ENCODE measurements at places on chromosomes 5 and 9.

DNA sequence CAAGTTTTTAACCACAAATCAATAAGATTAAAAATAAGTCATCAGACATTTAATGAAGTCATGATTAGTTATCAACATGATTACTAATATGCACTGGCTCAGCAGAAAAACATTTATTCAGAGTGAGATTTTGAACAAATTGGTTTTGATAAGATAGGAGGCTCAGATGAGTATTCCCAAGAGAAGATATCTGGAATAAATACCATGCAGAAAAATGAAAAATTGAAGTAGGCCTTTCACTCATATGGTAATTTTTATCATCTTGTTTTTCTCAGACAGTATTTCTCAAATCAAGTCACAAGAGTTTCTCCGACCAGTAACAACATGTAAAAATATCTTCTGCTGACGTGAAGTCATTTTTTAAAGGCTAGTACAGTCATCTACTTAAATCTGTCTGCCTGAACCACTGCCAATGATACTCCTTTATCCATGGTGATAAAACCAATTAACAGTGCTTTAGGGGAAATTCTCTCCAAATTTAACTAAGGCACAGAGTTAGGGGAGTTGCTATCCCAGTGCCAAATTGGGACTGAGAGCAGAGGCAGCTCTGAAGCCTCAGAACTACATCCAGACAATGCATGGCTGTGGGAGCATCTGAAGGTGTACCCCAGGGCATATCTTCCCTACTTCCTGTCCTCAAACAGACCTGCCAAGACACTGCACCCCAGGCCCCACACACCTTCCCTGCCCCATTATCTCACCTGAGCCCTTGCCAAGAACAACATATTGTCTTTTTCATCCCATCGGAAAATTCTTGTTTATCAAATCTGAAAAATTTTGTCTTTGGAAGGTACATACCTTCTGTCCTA lies 105.5 kb upstream of the TSLP start:
- no peak for DNase-seq

- no peak for DNase-seq
Measured at GRCh38 chr5:106814961-106815360, 855.8 kb downstream of the EFNA5 start.

- no peak for DNase-seq
Measured at GRCh38 chr5:19555876-19556275, 432.1 kb downstream of the CDH18 start.

DNA sequence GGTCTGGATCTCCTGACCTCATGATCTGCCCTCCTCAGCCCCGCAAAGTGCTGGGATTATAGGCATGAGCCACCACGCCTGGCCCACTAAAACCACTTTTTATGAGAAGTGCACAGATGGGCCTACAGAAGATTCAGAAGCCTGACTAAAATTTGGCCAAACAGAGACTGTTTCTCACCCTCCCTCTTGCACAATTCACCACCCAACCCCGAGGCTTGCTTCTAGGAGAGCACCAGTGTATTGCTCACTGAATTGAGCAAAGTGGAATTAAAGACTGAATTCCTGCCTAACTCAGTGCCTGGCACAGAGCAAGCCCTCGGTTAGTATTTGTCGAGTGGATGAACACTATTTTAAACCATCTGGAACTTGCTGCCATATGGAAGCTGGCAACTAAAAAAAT lies 3.4 kb upstream of the DCTN4 start:
- no peak for DNase-seq

- DNase-seq = no peak
Measured at GRCh38 chr9:34059281-34059680, 10.6 kb upstream of the UBAP2 start.

GRCh38 chr5:27328480-27328879 lies 290.1 kb upstream of the CDH9 start:
- DNase-seq = no peak

GRCh38 chr9:126081746-126082145 lies 244.9 kb upstream of the MVB12B start:
- no peak for DNase-seq

- DNase-seq = no peak
Measured at GRCh38 chr5:84874196-84874595, 489.5 kb upstream of the EDIL3 start.

- DNase-seq = no peak
Measured at GRCh38 chr9:91949392-91949945, 559 bp downstream of the ROR2 start.

DNA sequence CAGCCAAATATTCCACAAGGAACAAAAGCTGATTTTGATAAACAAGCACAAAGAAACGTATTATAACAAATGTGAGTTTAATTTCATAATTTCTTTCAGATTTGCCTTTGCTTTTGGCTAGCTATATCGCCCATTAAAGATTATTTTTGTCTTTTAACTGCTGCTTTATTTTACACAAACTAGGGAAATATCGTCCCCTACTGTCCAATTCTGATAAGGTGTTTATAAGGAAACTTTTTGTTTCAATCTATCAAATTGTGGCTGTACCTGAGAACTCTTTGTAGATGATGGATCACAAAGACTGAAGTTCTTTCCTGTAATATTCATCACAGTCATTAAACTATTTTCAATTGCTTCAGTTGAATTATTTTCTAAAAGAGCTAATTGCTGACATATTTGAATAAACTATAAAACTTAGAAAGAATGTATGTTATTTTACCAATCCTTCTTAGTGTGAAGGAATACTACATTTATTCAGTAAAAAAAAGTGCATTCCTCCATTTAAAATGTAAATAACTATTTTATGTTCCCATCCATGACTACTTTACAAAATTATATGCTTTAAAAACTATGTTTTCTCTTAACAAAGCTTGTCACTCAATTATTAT lies 431.3 kb upstream of the ITGA1 start:
- DNase-seq = no peak

GRCh38 chr5:127227881-127228280 lies 62.7 kb upstream of the MEGF10 start:
- no peak for DNase-seq

DNA sequence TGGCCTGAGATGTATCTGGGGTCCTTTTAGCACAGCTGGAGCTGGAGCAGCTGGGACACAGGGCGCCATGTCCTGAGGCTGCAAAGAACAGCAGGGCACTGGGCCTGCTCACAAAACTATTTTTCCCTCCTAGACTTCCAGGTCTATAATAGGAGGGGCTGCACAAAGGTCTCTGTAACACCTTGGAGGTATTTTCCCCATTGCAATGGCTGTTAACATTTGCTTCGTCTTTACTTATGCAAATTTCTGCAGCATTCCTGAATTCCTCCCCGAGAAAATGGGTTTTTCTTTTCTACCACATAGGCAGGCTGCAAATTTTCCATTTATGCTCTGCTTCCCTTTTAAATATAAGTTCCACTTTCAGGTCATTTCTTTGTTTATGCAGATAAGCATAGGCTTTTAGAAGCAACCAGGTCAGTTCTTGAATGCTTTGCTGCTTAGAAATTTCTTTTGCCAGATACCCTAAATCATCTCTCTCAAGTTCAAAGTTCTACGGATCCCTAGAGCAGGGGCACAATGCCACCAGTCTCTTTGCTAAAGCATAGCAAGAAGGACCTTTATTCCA lies 130.8 kb downstream of the PCSK1 start:
- DNase-seq = no peak

DNA sequence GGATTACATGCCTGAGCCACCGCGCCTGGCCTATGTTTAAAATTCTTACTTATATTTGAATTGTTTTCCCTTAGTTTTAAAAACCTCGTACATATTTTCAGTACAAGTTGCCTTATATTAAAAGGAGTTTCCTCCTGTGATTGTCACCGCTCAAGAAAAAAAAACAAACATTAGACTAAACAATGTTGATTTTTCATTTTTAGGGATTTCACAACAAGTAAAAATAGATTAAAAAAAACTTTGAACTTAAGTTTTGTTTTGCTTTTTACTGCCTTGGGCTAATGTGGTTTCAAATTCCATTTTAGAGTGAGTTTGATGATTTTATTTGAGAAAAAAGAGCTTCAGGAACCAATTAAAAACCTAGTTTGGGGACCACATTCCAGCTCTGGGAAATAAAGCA lies 1196.6 kb upstream of the CDH18 start:
- DNase-seq = no peak

GRCh38 chr9:6984941-6985578 lies 227.3 kb downstream of the KDM4C start:
- DNase-seq = no peak

GRCh38 chr9:74078647-74079046 lies 418.5 kb upstream of the RORB start:
- DNase-seq = no peak

DNA sequence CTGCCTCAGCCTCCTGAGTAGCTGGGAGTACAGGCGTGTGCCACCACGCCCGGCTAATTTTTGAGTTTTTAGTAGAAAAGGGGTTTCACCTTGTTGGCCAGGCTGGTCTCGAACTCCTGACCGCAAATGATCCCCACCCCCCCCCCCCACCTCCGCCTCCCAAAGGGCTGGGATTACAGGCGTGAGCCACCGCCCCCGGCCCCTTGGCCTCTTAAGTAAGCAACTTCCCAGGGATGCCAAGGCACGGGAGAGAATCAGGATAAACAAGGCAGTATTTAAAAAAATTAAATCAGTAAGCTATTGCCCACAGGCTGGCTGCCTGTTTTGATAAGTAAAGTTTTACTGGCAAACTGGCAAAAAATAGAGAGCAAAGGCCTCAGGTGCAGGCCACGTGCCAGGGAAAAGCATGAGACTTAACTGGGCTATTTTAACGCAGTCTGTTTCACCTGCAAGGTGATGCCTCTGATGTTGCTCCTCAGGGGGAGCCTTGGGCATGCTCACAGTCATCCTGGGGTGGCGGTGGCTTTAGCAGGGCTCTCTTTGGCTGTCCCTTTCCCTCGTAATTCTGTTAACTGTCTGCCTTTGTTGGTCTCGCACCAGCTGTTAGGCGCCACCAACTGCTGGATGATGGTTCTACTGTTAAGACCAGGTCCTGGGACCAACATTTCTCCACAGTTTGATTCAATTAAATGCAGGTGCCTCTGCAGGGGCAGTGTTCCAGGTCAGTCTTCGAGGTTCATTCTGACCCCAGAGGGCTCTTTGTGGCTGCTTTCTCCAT lies 19.4 kb upstream of the RNF130 start:
- no peak for DNase-seq

GRCh38 chr9:33809506-33809905 lies 7.5 kb upstream of the UBE2R2 start:
- no peak for DNase-seq

- DNase-seq = no peak
Measured at GRCh38 chr5:157288405-157289163, 22.7 kb downstream of the CYFIP2 start.

DNA sequence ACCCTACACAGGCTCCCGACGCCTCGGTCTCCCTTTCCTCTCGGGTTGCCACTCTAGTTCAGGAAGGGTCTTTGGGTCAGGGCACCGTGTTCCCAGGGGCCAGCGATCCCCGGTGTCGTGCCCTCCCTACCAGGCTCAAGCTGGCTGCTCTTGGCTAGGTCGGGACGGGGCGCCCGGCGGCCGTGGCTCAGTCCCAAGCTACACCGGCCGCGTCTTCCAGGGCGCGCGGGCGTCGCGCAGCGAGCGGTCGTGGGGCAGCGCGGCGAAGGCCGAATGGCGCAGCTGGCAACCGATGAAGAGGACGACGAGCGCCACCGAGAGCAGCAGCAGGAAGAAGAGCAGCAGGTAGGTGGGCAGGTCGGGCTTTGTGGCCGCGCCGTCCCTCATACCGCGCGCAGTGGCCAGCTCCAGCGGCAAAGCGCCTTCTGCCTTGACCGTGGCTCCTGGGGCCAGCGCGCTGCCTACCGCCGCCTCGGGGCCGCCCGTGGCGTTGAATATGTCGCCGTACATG lies 892 bp downstream of the SMIM32 start:
- DNase-seq = no peak

GRCh38 chr5:75320371-75320770 lies 16.6 kb upstream of the HMGCR start:
- DNase-seq = no peak

Data from frontal cortex (tissue), 4 donors.